ENCODE measurements at places on chromosomes 7 and 10. TPM values are rescaled to one million over a fixed set of nuclear protein-coding genes. Genes with fewer than 3 reads are reported as not detected.

GRCh38 chr10:34134602-34135001 is 680.5 kb downstream of the PARD3 start:
- DNase-seq: no peak

The CBLL1 gene
- 49.6 TPM for total RNA-seq

DNA sequence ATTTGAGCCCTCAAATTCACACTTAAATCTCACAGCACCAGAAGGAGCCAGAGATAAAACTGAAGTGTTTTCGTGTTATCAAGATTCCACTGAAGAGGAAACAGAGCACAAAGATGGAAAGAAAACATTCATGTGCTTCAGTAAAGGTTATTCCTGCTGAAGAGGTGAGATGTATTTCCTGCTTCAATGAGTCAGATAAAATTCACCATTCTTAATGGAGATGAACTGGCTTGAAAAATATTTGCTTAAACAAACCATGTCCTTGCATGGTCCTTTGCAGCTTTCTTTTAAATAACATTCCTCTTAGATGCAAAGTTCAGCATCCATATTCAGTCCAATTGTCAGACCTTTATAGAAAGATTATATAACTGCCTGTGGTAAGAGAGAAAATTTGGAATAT is 294.2 kb downstream of the IPMK start:
- no peak for DNase-seq

DNA sequence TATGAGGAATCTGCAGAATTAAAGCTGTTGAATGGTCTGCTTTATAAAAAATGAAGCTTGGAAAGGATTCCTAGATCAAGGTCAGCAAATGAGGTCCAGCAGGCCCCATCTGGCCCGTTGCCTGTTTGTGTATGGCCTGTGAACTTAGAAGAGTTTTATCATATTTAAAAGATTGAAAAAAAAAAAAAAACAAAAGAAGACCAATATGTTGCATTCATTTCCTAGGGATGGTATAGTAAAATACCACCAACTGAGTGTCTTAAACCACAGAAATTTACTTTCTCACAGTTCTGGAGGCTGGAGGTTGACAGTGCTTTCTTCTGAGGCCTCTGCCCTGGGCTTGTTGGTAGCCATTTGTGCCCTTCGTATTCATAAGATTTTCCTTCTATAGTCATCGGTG is 109.2 kb downstream of the PPP1R3A start:
- no peak for DNase-seq

The FAM25C gene
- total RNA-seq: not detected

DNA sequence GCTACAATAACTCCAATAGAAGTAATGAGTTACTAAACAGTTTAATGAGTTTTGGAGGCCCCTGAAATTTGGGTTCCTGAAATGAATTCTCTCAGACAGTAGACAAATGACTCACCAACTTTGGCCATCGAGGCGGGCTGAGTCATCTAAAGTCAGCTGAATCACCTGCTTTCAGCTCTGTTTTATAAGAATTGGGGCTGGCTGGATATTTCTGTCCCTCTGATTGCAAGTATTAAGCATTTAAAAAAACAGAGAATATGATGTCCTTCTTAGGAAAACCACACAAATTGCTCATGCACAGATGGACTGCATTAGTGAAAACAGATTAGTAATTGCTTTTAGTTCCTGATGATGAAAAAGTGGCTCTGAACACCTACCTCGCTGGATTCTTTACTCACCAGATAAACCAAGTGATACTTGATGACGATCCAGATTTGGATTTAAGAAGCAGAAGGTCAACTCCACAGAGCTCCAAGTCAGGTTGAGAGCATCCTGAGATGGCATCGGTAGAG is 59.1 kb downstream of the ZNF365 start:
- no peak for DNase-seq

DNA sequence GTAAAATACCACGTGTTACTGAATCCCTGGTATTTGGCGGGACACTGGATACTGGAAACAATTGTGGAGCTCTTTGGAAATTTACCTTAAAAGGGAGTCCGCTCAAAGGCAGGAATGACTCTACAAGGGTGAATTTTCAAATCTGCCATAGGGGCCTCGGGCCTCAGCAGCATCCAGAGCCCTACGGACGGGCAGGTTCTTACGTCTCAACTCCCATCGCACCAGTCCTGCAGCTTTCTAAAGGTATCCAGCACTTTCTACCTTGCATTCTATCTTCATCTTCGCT is 248 bp downstream of the PSPH start:
- no peak for DNase-seq

- DNase-seq: no peak
Measured at GRCh38 chr7:55504967-55505658, 67.2 kb downstream of the VOPP1 start.

The KLHDC10 gene
- 15.6 TPM for total RNA-seq

The LRRC18 gene
- total RNA-seq: not detected

DNA sequence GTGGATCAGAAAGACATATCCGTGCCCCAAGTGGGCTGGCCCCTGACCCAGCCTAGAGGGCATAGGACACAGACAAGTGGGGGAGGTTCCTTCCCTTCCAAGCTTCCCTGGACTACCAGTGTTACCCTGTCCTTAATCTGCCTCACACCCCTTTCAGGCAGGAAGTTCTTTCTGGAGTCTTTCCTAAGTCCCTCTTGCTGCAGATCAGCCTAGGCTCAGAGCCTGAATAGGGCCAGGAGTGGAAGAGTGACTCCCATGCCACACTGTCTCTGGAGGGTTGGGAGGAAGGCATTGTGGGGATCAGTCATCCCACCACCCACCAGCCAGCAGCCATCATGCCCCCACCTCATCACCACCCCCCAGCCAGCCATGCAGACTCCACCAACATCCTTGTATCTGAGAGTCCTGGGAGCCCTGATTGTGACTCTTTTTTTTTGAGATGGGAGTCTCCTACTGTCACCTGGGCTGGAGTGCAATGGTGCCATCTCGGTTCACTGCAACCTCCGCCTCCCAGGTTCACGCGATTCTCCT is 22.6 kb downstream of the POLL start:
- no peak for DNase-seq

- DNase-seq: no peak
Measured at GRCh38 chr10:62511238-62511637, 137.1 kb downstream of the ZNF365 start.

- no peak for DNase-seq
Measured at GRCh38 chr7:106073701-106074100, 38.4 kb downstream of the SYPL1 start.

GRCh38 chr10:91162495-91163268 is 57.8 kb upstream of the PCGF5 start:
- peak; percentile 74 for DNase-seq

DNA sequence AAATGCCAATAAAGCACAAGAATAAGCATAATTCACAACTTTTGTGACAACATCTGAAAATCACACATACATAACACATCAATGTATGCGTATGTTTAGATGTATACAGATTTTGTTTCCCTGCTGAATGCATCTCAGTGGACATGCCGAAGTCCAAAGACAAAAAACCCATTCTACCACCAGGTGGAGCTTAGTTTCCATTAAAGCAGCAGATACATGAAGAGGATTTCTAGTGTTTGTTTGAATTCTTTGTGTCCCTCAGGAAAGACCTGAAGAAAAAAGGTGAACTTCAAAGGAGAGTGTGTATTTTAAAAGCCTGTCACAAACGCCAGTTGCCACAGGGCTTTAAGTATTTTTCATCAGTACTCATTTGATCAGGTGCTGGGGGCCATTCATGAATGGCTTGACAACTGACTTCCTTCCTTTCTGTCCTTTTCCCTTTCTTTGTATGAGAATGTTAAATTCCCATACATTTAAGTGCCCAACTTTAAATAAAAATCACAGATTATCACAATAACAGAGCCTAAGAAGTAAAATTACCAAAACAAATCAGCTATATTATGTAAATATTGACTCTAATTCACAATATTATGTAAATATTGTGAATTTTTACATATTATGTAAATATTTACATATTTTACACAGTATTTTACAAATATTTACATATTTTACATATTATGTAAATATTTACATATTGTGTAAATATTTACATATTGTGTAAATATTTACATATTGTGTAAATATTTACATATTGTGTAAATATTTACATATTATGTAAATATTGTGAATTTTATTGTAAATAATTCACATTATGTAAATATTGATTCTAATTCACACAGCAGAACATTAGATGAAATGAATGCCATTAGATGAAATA is 343.0 kb downstream of the CRPPA start:
- no peak for DNase-seq

- peak; percentile 58 for DNase-seq
Measured at GRCh38 chr10:133379152-133379800, at the start of gene PAOX. PAOX (plus strand) TSS chr10:133379262; CDS start chr10:133379317, 55 bp downstream.

DNA sequence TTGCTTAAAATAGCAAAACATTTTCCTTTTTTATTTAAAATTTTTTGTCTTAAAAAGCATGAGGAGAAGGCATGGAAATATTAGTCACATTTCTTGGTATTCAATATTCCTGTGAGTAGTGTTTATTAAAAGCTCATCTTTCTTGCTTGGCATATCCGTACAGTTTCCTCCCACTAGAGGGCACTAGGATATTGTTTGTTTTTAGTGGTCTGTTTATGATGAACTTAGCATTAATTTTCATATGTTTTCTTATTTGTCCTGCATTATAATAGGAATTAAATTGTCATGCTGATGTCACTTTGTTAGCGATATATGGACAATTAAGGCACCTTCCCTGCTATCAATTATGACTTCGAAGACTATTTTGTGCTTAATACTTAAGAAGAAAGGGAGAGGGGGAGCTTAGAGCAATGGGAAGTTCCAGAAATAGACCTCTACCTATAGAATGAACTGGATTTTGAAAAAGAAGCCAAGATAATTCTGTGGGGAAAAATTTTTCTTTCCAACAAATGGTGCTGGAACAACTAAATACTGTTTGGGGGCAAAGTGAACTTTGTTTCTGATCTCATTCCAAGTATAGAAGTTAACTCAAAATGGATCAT is 91.0 kb upstream of the STRIP2 start:
- no peak for DNase-seq

DNA sequence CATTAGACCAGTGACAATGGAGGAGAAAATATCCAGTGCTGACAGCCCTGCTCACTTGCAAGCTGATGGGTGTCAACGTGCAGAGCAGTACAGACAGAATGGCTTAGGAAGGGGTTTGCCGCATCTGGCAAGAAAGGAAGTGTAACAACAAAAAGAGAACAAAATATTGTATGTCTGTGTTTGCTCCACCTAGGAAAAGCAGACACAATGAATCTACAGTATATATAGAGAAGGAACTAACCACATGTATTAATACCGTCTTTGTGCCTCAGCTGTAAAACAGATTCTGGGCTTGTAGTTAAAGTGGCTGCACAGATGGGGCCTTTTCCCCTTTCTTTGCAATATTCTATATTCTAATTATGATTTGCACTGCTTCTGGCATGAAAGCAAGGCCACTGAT is 281.1 kb upstream of the MEOX2 start:
- DNase-seq: no peak

- no peak for DNase-seq
Measured at GRCh38 chr7:78315119-78315518, 516.5 kb downstream of the PHTF2 start.

DNA sequence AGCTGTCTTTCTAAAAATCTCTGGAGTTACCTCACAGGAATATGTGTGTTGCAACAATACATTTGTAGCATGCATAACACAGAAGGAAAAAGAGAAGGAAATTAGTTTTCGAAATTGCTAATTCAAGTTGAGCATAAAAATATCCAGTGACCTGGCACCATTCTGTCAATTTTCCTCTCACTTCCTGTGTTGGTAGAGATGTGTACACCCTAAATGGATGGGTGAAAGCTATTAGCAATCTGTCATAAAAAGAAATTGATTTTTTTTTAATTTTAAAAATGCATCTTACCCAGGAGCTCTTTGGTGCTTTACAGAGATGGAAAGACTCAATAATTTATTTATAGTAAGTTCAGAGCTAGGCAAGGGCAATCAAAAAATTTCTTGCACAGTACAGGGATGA is 333.3 kb upstream of the TMEM229A start:
- DNase-seq: no peak

DNA sequence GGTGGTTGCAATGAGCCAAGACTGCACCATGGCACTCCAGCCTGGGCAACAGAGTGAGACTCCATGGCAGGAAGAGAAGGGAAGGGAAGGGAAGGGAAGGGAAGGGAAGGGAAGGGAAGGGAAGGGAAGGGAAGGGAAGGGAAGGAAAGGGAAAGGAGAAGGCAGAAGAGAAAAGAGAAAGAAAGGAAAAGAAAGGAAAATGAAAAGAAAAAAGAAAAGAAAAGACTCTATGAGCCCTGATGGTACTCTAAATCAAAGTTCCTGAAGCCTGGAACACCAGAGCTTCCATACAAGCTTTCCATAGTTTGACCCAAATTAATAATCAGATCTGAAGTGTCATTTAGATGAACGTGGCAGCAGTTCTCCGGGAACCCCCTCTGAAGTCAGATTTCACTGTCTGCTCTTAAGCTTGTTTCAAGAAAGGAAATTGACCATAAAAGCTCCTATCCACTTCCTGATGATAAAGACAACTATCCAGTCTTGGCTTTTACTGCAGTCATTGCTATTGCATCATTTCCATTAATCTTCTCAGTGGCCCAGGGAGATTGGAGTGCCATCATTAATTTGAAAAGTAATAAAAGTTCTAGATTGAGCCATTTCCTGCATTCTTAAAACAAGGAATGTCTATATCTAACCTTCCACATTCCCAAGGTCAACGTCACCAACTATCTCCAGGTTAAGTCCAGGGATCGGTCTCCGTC is 44.2 kb upstream of the FRMD4A start:
- DNase-seq: no peak

- DNase-seq: no peak
Measured at GRCh38 chr7:506391-506831, 13.2 kb downstream of the PDGFA start.

DNA sequence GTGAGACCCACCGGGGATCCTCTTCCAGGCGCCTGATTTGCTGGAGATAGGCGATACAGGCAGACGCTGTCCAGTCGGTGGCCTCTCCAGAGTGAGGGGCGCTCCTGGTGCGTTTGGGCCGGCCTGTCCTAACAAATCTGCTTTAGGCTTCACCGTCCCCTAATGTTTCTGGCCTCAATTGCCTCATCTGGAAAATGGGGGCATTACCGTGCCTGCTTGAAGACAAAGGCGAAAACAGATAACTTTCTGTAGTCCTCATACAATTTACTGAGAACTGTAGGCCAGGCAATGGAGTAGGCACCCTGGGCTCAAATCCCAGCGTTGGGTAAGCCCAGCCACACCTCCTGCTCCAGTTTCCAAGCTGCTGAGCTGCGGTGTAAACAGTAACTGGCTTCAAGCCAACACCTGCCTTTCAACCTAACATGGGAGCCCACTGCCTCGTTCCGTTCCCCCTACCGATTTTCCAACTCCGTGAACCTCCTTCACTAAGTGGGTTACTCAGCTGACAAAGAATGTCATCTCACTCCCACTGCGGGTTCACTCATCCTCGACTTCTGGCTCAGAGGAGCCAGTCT is 589 bp upstream of the ZFAND4 start:
- no peak for DNase-seq

DNA sequence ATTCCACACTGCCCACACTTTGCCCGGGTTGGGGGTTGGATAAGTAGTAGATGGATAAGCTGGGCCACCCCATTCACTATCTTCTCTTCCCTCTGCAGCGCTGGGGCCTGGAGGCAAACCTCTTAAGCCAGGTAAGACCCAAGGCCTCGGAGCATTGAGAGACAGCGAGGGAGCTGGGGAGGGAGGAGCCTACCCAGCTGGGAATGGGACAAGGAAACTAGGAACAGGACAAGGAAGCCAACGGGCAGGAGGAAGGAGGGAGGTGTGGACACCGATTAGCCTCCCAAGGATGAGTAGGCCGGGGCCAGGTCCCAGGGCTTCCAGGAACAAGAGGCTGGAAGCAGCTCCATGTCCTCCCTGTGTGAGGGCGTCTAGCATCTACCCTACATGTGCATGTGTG is 9.6 kb downstream of the ELN start:
- no peak for DNase-seq
